Dermis blood vessel endothelial cell (primary cell): ENCODE measurements at places on chromosomes 12 and 14. TPM values are rescaled to one million over a fixed set of nuclear protein-coding genes. Genes with fewer than 3 reads are reported as not detected.

GRCh38 chr12:64882687-64883086 is 58.2 kb downstream of the TBC1D30 start:
- DNase-seq = no peak

- no peak for DNase-seq
These were observed 59.5 kb downstream of the LRIG3 start for GRCh38 chr12:58860788-58861240.

DNA sequence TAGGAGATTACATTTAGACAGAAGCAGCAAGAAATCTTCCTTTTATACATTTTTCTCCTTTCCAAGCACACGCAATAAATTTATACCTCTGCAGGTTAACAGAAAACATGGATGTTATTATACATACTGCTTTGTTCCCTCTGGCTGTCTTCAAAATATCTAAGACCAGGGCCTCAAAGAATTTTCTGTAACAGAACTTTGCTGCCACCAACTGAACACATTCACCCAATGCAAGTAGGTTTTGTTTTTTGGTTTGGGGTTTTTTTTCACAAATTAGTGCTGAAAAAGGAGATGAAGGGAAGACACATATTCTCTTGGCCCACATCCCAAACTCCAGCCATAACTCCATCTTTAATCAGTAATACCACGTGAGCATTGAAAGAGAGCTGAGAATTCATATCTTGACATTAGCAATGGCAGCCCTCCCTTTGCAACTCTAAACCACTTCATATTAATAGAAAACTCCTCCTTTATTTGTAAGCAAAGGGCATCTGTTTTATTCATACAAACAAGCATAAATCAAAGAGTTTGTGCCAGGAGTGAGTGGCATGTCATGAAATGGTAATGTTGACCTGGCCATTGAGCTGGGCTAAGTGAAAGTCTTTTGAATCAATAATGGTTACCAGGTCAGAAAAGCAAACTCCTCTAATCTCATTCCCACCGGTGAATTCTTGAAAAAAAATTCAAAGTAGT is 150.8 kb upstream of the FSCB start:
- DNase-seq = no peak

DNA sequence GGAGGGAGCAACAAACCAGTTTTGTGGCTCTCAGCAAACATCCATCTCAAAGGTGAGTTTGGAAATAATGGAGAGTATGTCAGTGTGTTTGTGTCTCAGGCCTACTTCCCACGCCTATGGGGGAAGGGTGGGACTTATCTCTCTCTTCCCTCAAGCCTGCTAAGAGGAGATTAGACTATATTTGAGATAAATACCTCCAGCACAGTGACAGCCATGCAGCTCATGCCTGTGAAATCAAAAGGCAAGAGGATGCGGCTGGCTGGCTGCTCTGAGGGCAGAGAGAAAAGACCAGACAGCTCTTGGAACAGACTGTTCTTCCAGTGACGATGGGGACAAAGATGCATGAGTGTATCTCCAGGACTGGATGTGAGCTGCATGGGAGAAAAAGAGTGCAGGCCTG is 14.7 kb upstream of the POC1B start:
- no peak for DNase-seq

DNA sequence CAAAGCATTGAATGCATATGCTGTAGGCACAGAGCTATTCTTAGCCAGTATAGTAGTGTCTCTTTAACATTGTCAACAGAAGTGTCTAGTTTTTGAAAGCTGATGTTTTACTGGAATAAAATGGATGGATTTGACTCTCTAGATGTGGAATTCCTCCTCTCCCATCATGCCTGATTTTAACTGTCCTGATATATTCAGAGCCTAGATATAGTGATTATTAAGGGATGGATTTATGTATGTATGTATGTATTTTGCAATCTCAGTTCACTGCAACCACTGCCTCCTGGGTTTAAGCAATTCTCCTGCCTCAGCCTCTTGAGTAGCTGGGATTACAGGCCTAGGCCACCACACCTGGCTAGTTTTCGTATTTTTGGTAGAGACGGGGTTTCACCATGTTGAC is 144.8 kb upstream of the NAV3 start:
- DNase-seq = no peak

GRCh38 chr14:96252323-96252998 is 3.5 kb upstream of the BDKRB1 start:
- no peak for DNase-seq

DNA sequence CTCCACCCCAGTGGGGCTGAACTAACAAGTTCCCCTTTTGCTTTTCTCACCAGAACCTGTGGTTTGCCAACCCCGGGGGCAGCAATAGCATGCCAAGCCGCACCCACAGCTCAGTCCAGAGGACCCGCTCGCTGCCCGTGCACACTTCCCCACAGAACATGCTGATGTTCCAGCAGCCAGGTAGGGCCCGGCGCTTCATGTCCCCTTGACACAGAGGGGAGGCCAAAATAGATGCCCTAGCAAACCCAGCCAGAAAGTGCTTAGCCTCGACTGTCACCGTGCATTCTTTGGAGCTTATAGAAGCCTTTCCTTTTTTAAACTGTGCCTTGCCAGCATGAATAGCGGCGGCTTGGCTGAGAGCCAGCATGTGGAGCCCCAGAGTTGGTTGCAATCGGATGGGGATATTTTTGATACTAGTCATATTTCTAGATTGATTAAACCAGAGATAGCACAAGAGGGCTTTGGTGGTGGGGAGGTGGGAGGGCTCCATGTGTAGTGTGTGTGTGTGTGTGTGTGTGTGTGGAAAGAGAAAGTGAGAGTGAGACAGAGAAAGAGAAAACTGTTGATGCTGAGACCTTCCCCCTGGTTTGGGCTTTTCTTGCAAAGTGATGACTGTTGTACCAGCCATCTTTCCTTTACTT is 126.1 kb downstream of the GCH1 start:
- peak; percentile 45 for DNase-seq

DNA sequence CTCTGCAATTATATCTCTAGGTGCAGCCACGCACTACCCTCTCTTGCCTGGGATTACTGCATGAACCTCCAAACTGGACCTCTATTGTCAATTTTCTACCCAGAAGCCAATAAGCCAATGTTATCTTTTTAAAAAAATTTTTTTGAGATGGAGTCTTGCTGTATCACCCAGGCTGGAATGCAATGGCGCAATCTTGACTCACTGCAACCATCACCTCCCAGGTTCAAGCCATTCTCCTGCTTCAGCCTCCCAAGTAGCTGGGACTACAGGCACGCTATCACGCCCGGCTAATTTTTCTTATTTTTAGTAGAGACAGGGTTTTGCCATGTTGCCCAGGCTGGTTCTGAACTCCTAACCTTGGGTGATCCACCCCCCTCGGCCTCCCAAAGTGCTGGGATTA is 11.2 kb upstream of the PXN start:
- no peak for DNase-seq

DNA sequence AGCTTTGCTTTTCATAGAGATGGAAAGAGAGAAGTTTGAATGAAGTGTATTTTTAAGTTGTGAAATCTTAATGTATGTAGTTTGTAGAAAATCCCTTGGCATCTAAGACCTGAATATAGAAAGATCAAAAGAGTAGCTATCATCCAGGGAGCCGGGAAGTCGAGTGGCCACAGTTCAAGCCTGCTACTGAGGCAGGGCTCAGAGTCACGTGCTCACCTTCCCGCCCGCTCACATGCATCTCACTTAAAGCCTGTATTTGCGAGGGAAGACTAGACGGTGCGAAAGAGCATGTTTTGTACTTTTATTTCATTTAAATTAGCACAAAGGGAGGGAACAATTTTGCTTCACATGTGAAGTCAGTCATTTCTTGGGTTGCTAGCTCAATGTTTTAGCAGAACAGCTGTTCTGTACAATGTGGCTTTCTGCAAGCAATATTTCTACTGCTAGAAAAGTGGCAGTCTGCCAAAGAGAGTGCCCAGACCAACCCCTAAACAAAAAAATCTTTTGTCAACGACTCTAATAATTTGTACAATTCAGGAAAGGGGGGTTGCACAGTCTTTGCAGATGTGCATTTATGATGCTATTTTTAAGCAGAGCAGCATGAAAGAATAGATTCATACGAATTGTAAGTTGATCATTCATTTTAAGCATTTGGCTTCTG is 290.7 kb downstream of the NPAS3 start:
- DNase-seq = no peak

DNA sequence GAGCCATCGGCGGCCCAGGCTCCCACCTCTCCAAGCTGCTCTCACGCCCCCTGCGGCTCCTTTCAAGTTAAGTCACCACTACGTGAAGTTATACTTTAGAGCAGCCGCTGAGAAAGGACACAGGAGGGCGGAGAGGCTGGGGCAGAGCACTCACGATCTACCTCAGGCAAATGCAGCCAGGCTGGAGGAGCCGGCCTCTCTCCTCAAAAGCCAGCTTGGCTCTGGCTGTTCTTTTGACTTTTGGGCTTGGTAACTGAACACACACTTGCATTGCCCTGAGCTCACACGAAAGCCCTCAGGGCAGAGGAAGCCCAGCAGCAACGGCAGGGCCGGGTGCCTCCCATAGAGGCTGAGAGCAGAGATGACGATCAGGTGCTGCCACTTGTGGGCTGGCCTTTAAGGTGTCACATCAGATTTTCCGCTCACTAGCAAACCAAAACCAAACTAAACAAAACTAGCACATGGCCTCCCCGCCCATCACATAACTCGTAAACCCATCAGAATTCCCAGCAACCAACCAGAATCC is 75.2 kb downstream of the PITPNM2 start:
- DNase-seq = no peak

LLPH gene
- total RNA-seq = 3.4 and 16.7 TPM in 2 replicates

ADCY4 gene
- total RNA-seq = 68.4 and 138 TPM in 2 replicates

TAS2R7 gene
- total RNA-seq = not detected in 2 replicates

CLEC9A gene
- total RNA-seq = not detected in 2 replicates
